CD4-positive, alpha-beta T cell treated with Interferon alpha-2 for 1 hour (primary cell): ENCODE measurements at places on chromosomes 12 and 14.
A peak's percentile ranks its signal among the peaks of the same experiment; 100 is the strongest.

- no peak for DNase-seq
These were observed 1655.3 kb upstream of the FLRT2 start for GRCh38 chr14:83874662-83875061.

GRCh38 chr14:83291714-83292113 is 1758.1 kb upstream of the SEL1L start:
- no peak for DNase-seq

DNA sequence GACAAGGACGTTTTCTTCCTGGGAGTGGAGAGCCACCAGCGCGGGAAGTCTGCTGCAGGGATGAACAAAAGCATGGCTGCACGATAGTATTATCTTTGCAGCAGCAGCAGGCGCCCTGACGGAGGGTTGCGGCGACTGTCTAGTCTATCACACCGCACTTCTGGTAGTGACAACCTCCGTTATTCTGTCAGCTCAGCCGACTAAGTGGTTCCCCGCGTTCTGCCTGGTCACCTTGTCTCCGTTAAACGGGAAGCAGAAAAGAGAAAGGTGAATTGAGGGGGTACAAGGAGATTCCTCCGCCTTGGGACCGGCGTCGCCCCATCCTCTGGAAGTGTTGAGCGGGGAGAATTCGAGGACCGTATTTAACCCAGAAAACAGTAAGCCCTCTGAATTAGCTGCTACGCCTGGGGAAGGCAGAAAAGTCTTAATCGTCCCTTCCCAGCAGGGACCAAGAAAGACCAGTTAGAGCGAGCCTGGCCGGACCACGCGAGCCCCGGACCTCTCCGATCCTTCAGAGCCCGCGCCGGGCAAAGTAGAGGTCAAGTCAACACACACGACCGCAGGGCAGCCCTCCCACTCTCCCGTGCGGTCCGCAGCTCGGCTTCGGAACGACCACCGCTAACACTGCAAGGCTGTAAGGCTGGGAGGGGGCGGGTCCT is 536 bp upstream of the DAAM1 start:
- DNase-seq, result peak; percentile 52

GRCh38 chr12:48827026-48827425 is 8.7 kb downstream of the CACNB3 start:
- no peak for DNase-seq

DNA sequence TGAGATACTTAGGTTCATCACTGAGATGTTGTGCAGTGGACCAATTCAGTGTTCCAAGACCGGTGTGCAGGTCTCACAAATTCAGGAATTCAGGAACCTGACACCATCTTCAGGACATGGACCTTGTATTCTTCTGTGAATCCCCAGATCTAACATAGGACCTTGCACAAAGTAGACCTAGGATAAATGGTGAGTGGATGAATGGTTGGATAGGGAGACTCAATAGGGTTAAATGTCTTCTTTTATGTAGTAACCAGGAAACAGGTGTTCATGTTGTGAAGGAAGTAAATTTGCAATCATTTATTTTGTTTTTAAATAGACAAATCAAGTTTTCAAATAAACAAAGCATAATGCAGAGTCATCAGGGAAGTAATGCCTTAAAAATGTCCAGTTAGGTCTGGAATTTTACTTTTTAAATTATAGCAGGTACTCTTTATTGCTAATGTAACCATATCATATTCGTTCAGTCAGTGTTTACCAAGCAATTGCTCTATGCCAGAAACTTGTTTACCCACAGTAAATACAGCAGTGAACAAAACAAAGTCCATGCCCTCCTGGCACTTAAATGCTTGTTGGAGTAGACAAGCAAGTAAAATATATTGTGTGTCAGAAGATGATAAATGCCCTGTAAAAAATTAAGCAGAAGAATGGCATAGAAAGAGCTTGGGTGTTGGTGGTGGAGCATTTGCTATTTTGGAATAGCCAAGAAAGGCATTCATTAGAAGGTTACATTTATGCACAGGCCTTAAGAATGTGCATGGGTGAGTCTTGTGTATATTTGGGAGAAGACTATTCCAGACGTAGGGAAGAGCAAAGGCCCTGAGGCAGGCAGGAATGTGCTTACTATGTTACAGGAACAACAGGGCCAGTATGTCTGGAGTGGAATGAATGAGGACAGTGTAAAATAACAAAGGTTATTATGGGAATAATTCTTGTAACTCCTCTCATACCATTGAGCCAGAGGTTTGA is 26.3 kb downstream of the RXYLT1 start:
- DNase-seq, result no peak

DNA sequence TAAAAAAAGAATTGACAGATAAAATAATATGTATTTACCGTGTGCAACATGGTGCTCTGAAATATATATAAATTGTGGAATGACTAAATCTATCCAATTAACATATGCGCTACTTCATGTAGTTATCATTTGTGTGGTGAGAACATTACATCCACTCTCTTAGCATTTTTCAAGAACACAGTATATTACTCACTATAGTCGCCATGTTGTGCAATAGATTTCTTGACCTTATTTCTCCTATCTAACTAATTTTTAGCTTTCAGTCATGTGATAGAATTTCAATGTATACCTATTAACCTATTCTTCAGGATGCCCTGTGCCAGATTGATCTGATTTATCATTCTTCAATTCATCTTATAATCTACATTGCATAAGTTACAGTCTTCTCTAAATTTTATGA is 178.6 kb downstream of the BCAT1 start:
- DNase-seq, result no peak

DNA sequence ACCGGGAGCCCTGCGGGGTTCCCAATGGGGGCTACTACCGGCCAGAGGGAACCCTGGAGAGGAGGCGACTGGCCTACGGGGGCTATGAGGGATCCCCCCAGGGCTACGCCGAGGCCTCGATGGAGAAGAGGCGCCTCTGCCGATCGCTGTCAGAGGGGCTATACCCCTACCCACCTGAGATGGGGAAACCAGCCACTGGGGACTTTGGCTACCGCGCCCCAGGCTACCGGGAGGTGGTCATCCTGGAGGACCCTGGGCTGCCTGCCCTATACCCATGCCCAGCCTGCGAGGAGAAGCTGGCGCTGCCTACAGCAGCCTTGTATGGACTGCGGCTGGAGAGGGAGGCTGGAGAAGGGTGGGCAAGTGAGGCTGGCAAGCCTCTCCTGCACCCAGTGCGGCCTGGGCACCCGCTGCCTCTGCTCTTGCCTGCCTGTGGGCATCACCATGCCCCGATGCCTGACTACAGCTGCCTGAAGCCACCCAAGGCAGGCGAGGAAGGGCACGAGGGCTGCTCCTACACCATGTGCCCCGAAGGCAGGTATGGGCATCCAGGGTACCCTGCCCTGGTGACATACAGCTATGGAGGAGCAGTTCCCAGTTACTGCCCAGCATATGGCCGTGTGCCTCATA is 9.7 kb downstream of the TNS2 start:
- DNase-seq, result no peak
